ENCODE measurements at places on chromosomes 1 and 21.

GRCh38 chr21:36471254-36471723 is 8.6 kb downstream of the CLDN14 start:
- no peak for DNase-seq

GRCh38 chr1:174815036-174815435 is 184.7 kb upstream of the CACYBP start:
- no peak for DNase-seq

GRCh38 chr1:74396933-74397332 is 115.5 kb downstream of the LRRC53 start:
- DNase-seq: no peak

DNA sequence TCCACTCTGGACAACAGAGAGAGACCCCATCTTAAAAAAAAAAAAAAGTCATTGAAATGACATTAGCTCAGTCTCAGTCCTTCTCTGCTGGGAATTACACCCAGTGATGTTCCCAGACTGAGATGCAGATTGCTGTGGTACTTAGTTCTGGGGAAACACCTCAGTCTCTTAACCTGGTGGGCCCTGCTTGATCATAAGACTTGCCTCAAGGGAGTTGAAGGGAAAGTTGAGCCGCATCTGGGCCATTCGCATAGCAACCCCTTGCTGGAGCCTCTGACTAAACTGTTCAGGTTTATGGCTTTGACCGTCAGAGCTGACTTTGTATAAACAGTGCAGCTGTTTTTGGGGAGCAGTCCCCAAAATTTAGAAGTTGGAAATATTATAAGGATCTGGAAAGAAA is 13.4 kb downstream of the FCRL4 start:
- DNase-seq: no peak

Measured in stimulated activated CD8-positive, alpha-beta memory T cell treated with anti-CD3 and anti-CD28 coated beads, Interleukin-2, amount 100 ng/mL, for 1 hour (primary cell).